ENCODE measurements at places on chromosomes 7 and 10. TPM values are rescaled to one million over a fixed set of nuclear protein-coding genes. Genes with fewer than 3 reads are reported as not detected.

GRCh38 chr7:4270268-4270667 is 411.8 kb upstream of the FOXK1 start:
- no peak for DNase-seq

DNA sequence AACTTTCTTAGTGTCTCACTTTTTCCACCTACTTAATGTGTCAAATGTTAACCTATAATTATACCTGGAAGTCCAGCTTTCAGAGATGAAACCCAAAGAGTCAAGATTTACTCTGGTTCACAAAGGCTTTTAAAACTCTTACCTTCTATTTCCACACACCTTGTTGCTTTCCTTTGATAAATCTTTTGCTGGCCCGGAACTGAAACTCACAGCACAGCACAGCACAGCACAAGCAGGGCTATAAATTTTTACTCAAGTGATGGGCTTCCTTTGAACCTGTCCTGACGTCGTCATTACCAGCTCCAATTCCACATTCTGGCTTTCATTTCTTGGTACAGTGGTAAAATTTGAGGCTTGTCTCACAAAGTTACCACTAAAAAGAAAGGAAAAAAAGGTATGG is 861.0 kb downstream of the SORCS3 start:
- DNase-seq = no peak

Gene SPDYE2
- total RNA-seq = not detected

DNA sequence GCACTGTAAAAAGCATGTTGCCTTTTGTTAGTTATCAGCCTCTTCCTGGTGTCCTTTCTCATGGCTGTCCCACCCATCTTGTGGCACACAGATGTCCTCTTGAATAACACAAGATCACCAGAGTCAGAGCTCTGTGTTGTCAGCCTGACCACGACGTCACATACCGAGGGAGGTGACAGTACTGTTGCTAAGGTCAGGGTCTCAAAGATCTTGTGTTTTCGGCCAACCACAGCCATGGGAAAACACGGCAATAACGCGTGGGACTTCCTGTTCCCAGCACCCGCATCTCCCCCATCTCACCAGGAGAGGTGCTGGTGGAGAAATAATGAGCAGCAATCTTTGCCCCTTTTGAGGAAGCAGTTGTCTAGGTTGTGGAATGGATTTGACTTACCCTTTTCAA is 40.4 kb downstream of the NPVF start:
- no peak for DNase-seq

DNA sequence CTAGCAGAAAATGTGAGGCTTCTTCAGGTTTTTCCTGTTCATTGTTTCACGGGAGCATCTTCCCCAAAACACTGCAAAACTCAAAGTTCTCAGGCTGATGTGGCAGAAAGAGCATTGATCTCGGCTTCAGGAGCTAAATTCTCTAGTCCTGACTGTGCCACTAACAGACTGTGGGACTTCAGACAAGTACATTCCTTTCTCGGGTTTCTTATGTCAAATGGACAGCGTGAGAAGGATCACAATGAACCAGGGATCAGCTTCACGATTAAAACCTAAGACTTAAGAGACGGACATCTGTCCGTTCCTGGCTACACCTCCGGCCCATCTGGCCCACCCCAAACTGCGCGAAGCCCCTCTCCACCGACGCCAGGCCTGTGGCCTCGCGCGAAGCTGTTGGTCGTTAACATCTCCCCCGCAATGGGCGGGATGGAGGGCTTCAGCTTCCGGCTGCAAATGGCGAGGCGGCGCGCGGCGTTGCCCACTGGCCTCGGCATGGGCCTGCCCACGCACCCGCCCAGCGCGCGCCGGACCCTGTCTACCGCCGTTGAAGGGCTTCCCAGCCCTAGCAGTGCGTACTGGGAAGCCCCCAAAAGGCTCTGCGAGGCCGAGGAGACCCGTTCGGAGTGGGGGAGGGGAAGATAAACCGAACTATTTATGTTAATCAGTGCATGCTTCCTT is 549 bp upstream of the DDX50 start:
- no peak for DNase-seq

Measured in Daoy (cell line).